Gastroesophageal sphincter (tissue), 4 donors: ENCODE measurements at places on chromosomes 2 and 18. TPM values are rescaled to one million over a fixed set of nuclear protein-coding genes. Genes with fewer than 3 reads are reported as not detected.

DNA sequence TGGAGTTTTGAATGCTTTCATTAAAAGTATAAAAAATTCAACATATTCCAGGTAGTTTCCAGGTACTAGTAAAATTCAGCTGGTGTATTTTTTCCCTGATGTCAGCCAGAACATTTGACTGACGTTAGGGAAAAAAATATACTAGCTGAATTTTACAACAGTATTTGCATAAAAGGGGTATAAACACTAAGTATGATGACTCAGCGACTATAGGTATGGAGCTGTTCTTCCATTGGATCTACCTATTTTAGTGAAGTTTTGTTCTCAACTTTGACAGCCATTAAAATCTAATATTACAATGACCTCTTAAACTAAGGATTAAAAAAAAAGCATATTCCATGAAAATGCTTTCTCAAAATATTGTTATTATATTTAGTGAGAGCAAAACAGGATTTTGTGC lies 155.9 kb downstream of the FSHR start:
- no peak for ATAC-seq

PSMA8 gene
- total RNA-seq: not detected

IL1A gene
- not detected for total RNA-seq

ABHD1 gene
- total RNA-seq: not detected
